Omental fat pad (tissue), 4 donors: ENCODE measurements at places on chromosomes 5 and 9. TPM values are rescaled to one million over a fixed set of nuclear protein-coding genes. Genes with fewer than 3 reads are reported as not detected.

DNA sequence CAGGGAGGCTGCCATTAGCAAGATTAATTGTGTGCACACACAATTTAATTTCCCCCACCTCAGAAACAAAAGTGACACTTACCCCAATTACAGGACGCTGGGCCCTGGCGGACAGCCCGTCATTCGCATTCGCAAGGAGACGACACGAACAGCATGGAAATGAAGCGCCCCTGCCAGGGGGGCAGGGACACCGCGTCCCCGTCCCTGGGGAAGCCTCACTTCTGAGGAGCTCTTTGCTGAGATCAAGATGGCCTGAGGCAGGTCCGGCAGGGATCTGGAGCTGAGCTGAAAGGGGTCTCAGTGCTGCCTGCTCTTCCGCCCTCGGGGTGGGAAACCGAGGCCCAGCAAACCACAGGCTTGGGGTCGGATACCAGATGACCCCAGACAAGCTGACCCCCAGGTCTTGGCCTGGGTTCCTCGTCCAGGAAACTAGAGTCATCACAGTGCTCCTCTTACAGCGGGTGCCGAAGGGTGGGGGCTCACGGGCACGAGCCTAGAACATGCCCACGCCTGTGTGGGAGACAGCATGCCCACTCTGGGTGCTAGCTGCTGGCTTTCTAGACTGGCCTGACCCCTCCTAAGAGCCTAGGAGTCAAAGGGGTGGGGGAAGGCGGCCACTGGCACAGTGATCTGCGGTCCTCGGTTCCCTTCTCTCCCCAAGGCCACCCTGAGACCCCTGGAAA is 103.2 kb downstream of the VAV2 start:
- DNase-seq = no peak

IL3 gene
- total RNA-seq = not detected

- DNase-seq = no peak
Observed at GRCh38 chr5:33482335-33482734, 41.6 kb downstream of the TARS1 start.

BTNL8 gene
- total RNA-seq = 3.0 TPM

PTGS1 gene
- total RNA-seq = 16.0 TPM

- no peak for DNase-seq
Observed at GRCh38 chr5:33114361-33114760, 326.4 kb upstream of the TARS1 start.

PCDHGB1 gene
- 1.4 TPM for total RNA-seq

- no peak for DNase-seq
Observed at GRCh38 chr9:78863531-78863930, 566.6 kb downstream of the PSAT1 start.

DNA sequence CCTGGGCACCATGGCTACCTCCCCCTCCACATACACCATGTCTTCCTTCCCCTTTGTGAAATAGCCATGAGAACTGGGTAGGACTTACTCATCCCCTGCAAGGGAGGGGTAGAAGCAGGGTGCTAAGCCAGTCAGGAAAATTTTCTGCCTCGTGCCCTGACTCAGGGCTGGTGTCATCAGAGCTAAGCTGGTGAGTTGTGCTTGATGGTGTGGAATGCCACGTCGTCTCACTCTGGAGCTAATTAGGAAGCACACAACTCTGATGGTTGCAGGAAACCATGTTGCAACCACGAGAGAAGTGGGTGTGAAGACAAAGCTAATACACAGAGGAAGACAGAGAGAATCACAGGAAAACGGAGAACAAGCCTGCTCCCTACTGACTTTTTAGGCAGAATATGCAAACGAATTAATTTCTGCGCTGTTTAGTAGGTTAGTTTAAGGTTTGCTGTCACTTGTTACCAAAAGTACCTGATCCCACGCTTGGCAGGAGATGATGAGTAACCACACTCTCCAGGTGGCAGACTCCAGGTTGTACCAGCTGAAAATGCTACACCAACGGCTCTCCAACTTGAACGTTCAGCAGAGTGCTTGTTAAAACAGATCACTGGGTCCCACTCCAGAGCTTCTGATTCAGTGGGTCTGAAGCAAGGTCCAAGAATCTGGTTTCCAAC is 54.5 kb downstream of the STK10 start:
- DNase-seq = no peak

TEX10 gene
- 36.7 TPM for total RNA-seq

DNA sequence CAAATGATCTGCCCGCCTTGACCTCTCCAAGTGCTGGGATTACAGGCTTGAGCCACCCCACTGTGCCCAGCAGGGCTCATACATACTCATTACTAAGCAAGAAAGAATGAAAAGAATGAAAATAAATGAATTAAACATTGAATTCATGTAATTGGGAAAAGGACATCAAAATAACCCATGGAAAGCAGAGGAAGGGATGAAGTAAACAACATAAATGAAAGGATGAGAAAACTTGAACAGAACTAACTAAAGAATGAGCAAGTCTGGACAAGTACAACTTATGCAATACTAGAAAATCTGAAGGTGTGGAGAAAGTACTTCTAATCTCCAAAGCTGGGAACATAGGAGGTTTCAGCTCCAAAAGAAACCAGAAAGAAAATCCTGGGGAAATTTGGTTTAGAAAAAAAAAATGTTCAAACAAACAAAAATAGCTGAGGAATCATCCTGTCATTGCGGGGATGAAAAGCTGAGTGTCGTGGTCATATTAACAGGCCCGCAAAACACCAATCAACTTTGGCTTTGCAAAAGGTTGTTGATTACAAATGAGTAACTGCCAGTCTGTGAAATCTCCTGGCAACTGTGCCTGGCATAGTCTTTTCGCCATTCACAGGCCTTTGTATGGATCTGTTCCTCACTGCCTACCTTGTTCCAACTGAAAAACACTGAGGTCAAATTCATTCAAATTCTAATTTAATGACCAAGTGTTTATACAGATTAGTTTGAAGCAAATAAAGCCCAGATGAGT is 2.3 kb upstream of the AK3 start:
- DNase-seq = no peak

DNA sequence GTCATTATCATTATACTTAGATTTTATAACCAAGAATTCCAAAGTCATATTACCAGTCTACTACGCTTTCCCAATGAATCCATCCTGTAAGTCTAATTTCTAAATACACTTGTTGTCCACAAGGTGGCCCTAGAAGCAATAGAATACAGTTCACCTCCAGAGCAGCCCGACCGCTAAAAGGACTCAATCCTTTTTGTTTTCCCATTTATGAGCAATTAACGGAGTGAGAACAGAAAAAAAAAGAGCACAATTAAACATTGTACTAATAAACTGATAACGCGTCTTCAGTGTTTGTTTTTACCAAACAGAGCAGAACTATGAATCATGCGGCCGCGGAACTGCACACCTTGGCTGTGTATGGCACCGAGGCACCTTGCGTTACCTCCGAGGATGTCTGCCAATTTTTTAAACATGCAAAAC is 160.7 kb upstream of the DAPK1 start:
- no peak for DNase-seq

DNA sequence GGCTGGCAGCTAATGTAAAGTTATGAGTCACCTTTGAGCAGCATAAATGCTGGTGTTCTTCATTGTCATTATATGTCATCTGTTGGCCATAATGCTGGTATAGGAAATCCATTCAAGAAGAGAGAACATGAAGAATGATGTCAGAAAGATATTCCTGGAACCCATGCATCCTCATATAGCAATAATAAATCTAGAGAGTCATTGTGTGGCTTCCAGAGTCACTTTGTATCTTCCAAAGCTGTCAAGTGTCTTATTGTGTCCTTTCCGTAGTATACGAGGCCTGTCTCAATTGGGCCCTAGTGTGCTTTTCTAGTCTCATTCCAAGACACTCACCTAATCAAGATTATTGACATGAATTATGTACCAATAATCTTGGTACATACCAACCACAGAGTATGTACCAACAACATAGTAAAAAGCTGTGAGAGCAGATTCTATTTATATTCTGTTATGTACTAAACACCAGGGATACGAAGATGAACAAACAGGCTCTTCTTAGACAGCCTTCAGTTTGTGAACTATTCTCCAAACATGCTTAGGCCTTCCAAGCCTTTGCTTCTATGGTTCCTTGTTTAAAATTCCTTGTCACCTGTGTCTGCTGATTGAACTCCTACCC is 110.1 kb downstream of the ERCC6L2 start:
- no peak for DNase-seq

- no peak for DNase-seq
Observed at GRCh38 chr9:83185488-83186154, 122.7 kb upstream of the RASEF start.

GRCh38 chr9:328453-328852 is 113.8 kb downstream of the DOCK8 start:
- DNase-seq = no peak

- no peak for DNase-seq
Observed at GRCh38 chr5:108942701-108943100, 195.0 kb downstream of the FER start.

DNA sequence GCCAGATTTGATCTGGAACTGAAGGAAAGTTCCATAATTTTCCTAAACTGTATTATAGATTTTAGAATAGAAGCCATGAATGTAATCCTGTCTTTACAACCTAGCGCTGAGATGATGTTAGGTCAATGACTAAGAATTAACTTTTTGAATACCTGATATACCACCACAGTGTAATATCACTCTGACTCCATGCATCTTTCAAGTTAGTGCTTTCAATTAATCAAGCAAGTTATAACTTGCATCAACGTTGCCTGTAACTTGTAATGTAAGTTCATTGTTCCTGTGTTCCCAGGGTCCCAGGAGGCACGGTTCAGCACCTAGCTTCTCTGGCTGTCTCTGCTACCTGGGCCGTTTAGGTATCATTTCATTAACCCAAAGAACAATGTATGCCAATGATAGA is 139.3 kb downstream of the CSNK1G3 start:
- no peak for DNase-seq

DNA sequence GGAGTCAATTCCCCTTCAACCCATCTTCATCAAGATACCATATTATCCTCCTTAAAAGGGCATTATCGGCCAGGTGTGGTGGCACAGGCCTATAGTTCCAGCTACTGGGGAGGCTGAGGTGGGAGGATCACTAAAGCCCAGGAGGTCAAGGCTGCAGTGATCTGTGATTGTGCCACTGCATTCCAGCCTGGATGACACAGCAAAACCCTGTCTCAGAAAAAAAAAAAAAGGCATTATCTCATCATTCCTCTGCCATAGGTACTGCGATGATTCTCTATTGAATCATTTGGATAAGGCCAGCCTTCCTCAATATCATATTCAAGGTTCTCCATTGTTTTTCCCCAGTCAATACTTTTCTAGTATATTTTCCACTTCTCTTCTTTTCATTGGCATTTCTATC is 39.2 kb upstream of the RAB3C start:
- no peak for DNase-seq

EQTN gene
- total RNA-seq = not detected

PCDHB15 gene
- total RNA-seq = 2.0 TPM

DNA sequence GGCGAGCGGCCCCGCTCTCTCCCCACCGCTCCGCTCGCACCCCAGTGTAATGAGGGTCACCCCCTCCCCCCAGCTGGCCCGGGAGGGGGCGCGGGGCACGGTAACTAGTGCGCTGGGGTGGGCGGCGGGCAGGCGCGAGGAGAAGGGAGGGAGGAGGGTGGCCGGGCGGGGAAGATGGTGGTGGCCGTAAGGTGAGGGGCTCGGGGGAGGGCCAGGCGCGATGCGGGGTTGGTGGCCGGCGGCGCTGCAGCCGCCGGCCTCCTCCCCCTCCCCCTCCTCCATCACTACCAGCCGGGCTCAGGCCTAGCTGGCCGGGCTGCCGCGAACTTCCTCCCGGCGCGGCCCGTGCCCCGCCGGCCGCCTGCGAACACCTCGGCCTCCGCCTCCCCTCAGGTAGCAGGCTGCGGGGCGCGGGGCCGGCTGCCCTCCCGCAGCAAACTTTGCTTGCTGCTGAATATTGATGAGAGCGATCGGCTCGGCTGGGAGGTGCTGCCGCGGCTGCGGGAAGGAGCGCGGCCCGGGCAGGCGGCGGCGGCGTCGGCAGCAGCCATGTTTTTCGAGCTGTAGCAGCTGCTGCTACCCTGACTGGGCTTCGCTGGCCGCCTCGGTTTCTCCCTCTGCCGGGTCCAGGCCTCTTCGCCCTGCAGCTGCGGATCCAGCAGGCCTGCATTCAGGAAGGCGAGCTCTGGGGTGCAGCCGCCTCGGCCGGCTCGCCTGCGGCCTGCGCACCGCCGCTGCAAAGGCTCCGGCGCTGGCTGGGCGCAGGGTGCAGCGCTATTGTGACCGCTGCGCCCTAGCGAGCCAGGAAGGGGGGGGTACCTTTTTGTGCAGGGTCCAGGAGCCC is 502 bp downstream of the NSD1 start:
- no peak for DNase-seq

DNA sequence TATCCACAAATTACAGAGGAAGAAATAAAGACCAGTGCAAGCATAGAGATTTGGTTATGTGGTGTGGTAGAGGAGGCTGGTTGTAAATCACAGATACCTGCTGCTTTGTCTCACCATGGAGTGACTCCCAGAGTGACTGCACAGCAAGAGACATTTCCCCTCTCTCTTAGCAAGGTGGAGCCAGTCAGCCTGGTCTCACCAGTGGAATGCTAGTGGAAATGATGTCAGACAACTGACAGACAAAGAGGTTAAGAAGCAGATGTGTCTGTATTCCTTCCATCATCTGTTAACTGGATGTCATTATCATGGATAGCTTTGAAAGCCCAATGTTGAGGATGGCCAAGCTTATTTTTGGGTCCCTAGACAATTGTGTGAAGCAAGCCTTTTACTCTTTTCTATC is 509.4 kb upstream of the SEMA6A start:
- DNase-seq = no peak

PROB1 gene
- total RNA-seq = 0.94 TPM

SPINK4 gene
- not detected for total RNA-seq

GRCh38 chr5:31866166-31866565 is 227.2 kb downstream of the PDZD2 start:
- no peak for DNase-seq

GRCh38 chr5:77630114-77630680 is 8.3 kb downstream of the OTP start:
- DNase-seq = no peak

GRXCR2 gene
- total RNA-seq = not detected

- DNase-seq = no peak
Observed at GRCh38 chr9:18189871-18190670, 283.9 kb upstream of the ADAMTSL1 start.

GRCh38 chr5:62326702-62327101 is 20.7 kb downstream of the KIF2A start:
- no peak for DNase-seq

DNA sequence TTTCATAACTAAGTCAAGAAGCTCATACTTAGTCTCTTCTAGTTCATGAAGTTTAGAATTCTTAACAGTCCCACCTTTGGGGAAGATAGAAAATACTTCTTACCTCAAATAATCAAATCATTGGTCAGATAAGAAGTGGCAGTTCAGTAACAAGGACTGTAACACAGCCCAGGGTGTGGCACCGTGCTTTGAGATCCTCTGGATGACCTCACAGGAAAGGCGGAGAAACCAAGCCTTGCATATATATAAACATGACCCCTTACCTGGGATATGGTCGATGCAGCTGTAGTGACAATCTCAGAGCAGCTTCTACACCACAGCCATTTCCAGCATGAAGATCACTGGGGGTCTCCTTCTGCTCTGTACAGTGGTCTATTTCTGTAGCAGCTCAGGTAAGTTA is at the start of gene SPINK7:
Gene SPINK7, plus strand, starts transcription at position 271 of the 400 bp plus-strand sequence. Its CDS starts 61 bp downstream, at position 332.
- DNase-seq = no peak
